ENCODE measurements at places on chromosomes 5 and 9.

DNA sequence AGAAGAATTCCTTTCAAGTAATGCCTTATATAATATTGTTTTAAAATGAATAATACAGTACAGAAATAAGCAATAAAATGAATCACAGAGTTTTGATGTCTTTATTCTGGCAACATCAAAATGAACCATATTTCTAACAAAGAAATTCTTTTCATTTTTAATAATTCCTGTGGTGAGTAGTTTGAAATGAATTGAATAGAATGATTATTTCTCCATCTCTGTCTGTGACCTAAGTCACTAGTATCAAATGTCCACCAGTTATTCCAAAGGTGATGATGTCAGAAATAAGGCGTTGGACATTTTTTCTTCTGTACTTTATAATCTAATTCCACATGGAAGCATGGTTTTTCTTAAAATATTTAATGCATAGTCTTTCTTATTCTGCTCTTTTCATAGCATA lies 106.2 kb downstream of the ADAMTSL1 start:
- DNase-seq = no peak

- no peak for DNase-seq
These were observed 23.8 kb upstream of the NPM1 start for GRCh38 chr5:171363846-171364245.

GRCh38 chr9:134947265-134947955 lies 29.7 kb upstream of the FCN1 start:
- DNase-seq = peak; percentile 62

- DNase-seq = no peak
These were observed 14.0 kb upstream of the GLRX start for GRCh38 chr5:95836544-95836943.

DNA sequence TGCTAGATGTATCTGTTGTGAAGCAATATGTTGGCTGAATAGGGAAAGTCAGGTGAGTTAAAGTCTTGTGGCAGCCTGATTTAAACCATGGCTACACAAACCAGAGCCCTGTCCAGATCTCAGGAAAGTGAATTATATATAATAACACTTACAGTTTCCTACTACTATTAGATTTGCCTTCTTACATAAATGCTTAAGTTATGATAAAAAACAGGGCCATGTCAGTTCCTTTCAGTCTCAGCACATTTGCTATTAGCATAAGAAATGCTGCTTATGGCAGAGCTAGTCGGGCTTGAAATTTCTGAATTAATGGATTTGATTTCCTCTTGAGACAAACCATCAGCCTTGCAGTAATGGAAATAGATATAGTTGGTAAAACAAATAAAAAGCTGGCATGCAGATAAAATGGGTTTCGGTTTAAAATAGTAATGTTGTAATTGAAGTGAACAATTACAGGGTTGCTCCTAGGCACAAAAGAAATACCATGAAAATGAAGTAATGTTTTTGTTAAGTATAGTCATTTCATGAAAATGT lies 664.2 kb upstream of the ZNF608 start:
- peak; percentile 86 for DNase-seq

GRCh38 chr9:129381481-129381957 lies 203.5 kb upstream of the IER5L start:
- DNase-seq = no peak

GRCh38 chr9:137275203-137275587 lies 2.3 kb upstream of the TOR4A start:
- no peak for DNase-seq

DNA sequence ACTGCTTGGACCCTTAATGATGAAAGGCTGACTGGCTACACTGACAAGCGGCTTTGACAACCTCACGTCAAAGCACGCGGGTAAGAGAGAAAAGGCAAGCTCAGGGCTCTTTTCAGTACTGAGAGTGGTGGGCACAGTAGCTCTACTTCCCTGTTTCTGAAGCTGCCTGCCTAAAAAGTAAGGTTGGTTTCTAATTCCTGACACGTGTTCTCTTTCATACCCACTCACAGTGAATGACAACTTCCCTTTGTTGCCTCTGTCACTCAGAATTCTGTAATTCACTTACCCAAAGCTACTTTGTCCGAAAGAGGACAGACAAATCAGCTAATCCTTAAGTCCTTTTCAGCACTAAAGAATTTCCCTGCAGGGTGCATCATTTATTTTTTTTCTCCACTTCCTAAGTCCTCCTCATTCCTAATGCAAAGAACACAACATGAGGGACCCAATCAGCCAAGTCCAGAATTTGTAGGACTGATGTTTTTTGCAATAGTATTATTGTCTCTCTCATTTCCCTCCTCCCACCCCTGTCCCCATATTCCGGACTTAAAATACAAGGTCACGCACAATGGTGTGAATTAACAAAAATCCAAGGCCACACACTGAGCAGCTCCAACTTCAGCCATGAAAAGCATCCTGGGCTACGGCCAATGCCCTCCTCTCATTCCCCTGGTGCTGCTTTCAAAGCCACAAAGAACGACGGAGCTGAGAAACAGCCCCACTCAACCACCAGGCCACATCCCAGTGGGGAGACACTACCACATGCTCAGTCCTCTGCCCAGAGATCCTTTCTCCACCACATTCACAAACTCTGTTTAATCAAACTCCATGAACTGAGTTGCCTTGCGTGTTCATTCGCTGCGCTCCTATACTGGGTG lies 221.0 kb downstream of the TSSK1B start:
- peak; percentile 63 for DNase-seq

DNA sequence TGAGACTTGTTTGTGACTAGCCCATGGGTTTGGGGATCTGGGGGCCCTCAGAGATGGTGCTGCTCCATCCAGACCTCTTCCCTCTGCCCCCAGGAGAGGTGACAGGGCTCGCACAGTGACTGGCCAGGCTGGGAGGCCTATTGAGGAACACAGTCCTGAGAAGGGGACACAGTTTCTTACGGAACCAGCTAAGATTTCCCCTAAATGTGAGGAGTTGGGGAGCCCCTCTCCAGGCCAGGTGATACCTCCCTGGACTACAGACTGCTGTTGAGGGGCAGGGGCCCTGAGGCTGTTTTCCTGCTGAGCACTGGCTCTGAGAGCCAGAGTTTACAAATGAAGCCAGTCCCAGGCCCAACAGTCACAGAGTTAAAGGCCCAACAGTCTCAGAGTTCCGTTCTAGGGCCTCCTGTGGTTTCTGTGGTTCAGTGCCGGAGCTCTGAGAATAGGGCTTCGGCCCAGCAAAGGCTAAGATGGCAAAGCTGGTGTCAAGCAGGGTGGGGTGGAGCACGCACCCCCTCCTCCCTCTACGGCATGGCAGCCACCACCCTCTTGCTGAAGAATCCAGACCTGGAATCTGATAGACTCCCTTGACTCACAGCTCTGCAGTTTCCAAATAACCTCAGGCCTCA lies 1.1 kb upstream of the SEMA4D start:
- DNase-seq = no peak

- peak; percentile 12 for DNase-seq
These were observed 339.0 kb upstream of the CTNND2 start for GRCh38 chr5:12242950-12243888.

GRCh38 chr5:127820910-127821553 lies 117.8 kb downstream of the CCDC192 start:
- DNase-seq = no peak

- no peak for DNase-seq
These were observed 59.6 kb upstream of the NFIL3 start for GRCh38 chr9:91483189-91483691.

- DNase-seq = no peak
These were observed 1567.2 kb upstream of the WWC1 start for GRCh38 chr5:166724284-166724683.

DNA sequence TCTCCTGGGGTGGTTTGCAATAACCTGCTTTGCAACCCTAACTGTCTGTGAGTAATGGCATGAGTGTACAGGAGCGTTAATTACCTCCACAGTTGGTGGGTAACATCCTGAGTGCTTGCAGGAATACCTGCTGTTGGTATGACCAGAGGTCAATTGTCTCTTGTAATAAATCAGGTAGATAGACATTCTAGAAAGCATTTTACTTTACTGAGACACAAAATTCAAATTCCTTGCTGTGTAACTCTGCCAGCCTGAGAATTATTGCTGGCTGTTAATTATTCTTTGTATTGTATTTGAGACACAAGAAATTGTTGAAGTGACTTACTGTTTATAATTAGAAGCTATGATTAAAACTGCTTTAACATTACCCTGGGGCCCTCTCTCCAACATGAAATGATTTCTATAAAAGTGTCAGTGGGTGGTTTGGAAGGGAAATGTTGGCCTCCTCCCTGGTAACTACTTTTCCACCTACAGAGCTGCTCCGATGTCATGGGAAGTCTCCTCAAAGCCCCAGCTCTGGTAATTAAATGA lies 150.8 kb upstream of the ADCY2 start:
- DNase-seq = no peak

- DNase-seq = no peak
These were observed 181.2 kb downstream of the PIK3R1 start for GRCh38 chr5:68396722-68397121.

- DNase-seq = no peak
These were observed 11.0 kb downstream of the FBN2 start for GRCh38 chr5:128527077-128527476.

- DNase-seq = peak; percentile 43
These were observed 782.8 kb upstream of the NUDT12 start for GRCh38 chr5:104345222-104346016.

DNA sequence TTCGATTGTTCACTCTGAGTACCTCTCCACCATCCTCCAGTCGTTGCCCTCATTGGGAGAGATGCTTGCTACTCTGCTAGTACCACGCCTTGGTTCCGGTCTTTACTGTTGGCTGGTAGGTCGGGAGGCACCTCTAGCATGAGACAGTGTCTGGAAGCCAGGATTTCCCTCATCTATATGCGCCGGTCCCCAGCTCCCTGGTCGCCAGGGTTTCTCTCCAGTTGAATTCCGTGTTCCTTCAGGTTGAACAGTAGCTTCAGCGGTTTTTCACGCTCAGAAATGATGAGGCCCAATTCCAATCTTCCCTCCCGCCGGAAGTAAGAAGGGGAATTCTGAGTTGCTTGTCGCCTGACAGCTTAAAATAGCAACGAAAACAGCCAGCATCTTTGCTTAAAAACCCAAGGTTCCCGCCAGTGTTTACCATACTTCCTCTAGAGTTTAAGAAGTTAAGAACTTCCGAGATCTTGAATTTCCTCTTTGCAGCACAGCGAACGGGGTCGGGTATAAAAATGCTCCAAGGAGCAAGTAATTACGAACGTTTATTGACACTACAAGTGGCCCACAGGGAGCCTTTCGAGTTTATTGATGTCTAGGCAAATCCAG lies 1.3 kb upstream of the ST8SIA4 start:
- peak; percentile 51 for DNase-seq

- DNase-seq = peak; percentile 68
These were observed 949 bp downstream of the SERINC5 start for GRCh38 chr5:80254767-80255430.

DNA sequence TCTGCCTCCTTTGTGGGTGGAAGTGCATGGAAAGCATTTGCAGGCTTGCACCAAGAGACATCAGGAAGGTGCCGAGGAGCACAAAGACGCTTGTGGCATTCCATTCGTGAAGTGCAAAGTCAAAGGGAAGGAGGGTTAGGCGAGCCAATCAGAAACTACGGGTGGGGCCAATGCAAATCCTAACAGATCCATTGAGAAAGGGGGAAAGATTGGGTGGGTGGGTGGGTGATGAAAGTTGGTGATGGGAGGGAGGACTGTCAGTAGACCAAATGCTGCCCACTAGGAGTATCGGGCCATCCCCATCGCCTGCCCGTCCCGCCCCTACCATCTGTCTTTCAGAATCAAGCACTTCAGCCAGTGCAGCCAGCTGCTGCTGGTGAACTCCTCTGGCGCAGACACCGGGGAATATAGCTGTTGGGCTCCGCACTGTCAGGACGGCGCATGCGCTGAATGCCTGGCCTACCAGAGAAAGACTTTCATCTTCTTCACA lies 17.1 kb upstream of the ANXA6 start:
- peak; percentile 58 for DNase-seq

GRCh38 chr9:98864281-98865174 lies 57.1 kb downstream of the GALNT12 start:
- DNase-seq = no peak

- no peak for DNase-seq
These were observed 353 bp downstream of the ACSL6 start for GRCh38 chr5:132010989-132011621.

DNA sequence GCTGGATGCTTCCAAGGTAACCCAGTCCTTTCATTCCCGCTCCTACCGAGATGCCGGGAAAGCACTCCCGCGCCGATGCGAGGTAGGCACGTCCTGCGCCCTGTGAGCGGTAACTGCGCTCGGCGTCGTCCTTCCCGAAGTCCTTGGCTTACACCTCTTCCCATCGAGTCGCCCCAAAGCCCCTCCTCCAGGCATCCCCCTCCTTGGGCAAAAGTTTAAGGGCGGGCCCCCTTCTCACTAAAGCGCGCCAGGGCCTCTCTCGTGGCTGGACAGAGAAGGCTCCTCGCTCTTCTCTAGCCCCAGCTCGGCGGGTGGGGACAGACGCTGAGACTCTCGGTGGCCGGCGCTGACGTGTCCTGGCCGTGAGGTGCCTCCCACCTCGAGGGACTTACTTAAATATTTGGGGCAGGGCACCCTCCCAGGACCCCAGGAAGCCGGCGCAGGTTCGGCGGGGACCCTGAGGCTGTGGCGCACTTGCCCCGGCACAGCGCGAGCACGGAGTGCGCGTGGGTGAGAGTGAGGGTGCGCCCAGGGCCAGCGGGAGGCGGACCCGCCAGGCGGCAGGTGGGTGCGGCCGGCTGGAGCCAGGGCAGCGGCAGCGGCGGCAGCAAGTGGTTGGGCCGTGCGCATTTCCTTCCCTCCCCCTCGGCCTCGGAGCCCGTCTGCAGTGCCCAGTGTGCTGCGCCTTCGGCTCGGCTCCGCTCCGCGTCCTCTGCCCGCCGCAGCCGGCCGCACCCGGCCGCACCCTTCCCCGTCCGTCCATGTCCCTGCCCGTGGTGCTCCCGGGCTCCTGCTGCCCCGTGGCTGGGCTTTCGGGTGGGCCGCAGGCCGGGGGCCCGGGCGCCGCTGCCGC lies at the start of gene ENTREP1:
TSS of gene ENTREP1 (plus strand) at position 667 of the 853 bp plus-strand sequence. CDS start at position 762, 95 bp downstream.
- peak; percentile 79 for DNase-seq

GRCh38 chr5:41686191-41686590 lies 175.8 kb upstream of the PLCXD3 start:
- DNase-seq = no peak

DNA sequence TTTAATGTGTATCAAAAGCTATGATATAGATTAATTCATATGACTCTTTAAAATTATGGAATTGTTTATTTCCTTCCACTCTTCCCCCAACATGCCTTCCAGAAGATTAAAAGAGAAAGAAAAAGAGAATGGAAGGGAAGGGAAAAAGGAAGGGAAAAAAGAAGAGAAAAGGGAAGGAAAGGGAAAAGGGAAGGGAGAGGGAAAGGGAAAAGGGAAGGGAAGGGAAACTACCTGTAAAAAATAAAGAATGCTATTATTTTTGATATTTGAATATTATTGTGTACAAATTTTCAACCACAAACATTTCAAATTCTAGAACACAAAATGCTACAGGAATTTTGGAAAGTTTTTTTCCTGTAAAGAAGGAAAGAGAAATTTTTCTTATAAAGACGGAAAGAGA lies 281.7 kb downstream of the SLCO4C1 start:
- DNase-seq = no peak

Measured in eye (tissue), 1 donor.